ENCODE measurements at places on chromosomes 5 and 9.

- no peak for DNase-seq
Measured at GRCh38 chr9:105858877-105859276, 164.5 kb downstream of the TMEM38B start.

- no peak for DNase-seq
Measured at GRCh38 chr5:1527533-1528205, 3.9 kb upstream of the LPCAT1 start.

GRCh38 chr5:41851116-41851515 is 19.1 kb downstream of the OXCT1 start:
- no peak for DNase-seq

DNA sequence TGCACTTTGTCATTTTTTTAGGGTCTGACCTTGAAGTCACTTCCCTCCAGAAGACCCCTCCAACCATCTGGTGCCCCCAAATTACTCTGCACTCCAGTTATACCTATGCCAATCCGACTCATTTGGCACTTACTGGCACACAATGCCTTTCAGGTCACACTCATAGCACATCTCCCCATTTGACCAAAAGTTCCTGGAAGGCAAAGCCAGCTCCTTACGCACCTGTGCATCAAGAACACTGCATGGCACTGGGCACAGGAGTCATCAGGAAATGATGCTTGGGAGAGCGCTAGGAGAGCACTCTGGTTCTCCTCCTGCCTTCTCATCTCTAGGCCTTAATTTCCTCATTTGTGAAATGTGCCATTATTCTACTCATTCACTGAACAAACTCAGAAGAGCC is 2.9 kb downstream of the TNIP1 start:
- no peak for DNase-seq

- no peak for DNase-seq
Measured at GRCh38 chr9:106693558-106693957, 169.4 kb upstream of the ZNF462 start.

- no peak for DNase-seq
Measured at GRCh38 chr9:17632994-17633393, 54.1 kb downstream of the SH3GL2 start.

Data from stimulated activated CD4-positive, alpha-beta T cell treated with anti-CD3 and anti-CD28 coated beads, Interleukin-4, amount 100 ng/mL, for 48 hours (primary cell).